Activated CD4-positive, CD25-positive, alpha-beta regulatory T cell treated with anti-CD3 and anti-CD28 coated beads, Interleukin-2, amount 50 U/mL, for 24 hours (primary cell): ENCODE measurements at places on chromosomes 11 and 22.

GRCh38 chr11:102437727-102438126 lies 14.8 kb downstream of the TMEM123 start:
- ATAC-seq = no peak

- ATAC-seq = no peak
Measured at GRCh38 chr11:96277696-96278038, 65.3 kb downstream of the MAML2 start.

DNA sequence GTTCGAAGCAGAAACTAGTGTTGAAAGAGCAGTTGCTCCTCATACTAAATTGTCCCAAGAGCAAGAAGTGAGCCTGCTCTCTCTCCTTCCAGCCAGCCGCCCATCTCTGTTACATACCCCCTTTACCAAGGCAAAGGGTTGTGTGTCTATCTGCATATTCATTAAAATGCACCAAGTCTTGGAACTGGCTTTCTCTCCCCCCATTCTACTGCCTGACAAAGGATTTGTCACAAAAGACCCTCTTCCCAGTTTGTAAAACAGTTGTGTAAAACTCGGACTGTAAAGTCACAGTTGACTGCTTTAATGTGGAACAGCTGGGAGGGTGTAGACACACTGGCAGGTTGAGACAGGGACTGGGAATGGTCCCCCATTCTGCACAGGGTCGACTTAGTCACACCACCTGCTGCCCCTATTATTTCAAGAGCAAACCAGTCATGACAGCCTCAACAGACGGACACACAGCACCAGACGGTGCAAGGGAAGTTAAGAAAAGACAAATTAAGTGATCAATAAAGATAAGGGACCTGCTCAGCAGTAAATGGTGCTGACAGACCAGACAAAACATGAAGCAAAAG lies 60.0 kb upstream of the HTATIP2 start:
- ATAC-seq = no peak

DNA sequence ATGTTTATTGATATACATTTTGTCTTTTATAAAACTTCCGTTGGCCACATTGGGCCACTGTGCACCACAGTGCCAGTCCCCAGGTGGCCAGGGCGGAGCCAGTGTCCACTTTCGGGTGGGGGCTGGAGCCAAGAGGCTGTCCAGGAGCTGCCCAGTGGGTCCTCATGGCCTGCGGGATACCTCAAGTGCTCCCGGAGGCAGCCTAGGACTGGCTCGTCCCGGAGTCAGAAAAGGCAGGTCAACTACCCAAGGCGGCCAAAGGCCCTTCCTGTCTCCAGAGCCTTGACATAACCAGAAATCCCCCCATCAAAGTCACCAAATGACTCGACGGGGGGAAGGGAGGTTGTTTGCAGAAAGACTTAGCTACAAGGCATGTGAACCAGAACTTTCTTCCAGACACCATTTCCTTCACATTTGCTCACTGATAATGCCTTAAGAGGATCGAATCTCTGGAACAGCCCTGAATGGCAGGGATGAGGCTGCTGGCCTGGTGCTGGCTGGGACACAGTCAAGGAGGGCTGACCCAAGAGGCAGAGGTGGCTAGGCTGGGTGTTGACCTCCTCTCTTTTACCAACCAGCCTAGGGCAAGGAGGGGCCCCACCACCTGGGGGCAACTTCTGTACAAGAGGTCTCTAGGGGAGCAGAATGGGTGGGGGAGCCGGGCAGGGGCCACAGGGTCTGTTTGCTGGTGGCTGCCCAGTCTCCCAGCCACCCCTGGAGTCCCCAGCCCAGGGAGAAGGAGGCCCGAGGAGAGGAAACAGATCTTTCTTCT lies 8.4 kb downstream of the MRGPRF start:
- no peak for ATAC-seq

- no peak for ATAC-seq
Measured at GRCh38 chr22:20852503-20852902, 6.1 kb downstream of the PI4KA start.

- ATAC-seq = no peak
Measured at GRCh38 chr11:8566613-8567210, 27.3 kb downstream of the STK33 start.
